ENCODE measurements at places on chromosomes 2 and 18.

DNA sequence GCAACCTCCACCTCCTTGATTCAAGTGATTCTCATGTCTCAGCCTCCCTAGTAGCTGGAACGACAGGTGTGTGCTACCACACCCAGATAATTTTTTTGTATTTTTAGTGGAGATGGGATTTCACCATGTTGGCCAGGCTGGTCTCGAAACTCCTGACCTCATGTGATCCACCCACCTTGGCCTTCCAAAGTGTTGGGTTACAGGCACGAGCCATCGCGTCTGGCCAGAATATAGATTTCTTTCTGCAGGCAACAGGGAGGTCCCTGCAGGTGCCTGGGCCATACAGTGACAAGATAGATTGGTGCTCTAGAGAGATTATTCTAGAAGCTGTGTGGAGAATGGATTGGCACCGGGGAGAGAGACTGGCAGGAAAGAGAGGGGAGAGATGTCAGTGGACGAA, 13.3 kb downstream of the PLCD4 start:
- no peak for DNase-seq

DNA sequence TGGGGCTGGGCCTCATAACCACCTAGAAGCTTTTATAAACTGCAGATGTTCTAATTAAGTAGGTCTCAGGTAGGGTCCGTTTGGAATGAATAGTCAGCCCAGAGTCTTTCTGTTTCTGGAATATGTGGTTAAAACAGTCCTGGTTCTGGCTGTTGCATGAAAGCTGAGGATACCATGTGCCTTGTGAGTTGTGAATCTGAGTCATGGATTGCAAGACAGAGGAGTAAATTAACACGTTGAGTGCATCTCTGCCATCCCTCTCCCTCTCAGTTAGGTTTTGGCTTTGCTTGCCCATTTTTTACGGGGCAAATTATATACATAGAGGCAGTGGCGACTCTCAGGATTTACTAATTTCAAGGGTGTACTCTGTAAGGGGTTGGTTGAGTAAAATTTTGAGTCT, 59.1 kb downstream of the NCK2 start:
- no peak for DNase-seq

DNA sequence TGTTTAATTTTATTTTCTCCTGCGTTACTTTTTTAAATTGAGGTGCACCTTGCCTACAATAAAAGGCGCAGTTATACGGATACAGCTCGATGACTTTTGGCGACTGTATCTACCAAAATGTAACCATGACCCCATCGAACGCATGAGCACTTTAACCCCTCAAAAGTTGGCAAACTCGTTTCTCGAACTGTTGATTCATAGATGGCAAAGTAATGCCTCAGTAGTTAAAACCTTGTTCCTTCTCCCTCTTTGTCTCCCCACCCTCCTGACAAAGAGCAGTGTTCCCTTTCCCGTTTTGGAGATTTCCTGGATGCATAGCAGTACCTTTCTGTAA, 577 bp downstream of the MOGAT1 start:
- no peak for DNase-seq

GRCh38 chr2:169363560-169364150, 1.3 kb upstream of the LRP2 start:
- peak; percentile 11 for DNase-seq

GRCh38 chr18:8754995-8755960, 49.9 kb downstream of the MTCL1 start:
- DNase-seq, result no peak
